ENCODE measurements at places on chromosomes 13 and 19.

GRCh38 chr19:9906475-9907087, 29.7 kb downstream of the OLFM2 start:
- DNase-seq = no peak

DNA sequence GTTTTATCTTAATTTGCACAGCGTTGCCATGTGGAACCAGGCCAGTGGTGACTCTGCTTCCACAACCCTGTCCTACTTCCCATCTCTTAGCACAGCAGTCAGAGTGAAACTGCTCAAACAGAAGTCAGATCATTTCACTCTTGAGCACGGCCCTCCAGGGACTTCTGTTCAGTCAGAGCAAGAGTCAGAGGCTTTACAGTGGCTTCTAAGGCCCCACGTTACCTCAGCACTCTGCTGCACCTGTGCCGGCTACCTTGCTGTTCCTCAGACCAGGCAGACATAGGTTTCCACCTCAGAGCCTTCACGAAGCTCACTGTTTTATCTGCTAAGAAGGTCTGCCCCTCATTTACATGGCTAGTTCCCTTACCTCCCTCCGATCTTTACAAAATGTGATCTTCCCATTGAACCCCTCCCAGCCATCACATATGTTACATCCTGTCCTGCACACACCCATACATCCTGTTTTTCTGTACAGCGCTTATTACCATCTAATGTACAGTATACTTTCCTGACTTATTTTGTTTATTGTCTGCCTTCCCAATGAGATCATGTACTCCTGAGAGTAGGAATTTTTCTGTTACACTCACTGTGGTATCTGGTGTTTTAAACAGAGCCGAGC, 41.6 kb downstream of the TM9SF2 start:
- peak; percentile 89 for DNase-seq

GRCh38 chr13:43802511-43802910, 15.7 kb upstream of the ENOX1 start:
- DNase-seq = no peak

GRCh38 chr13:31408927-31409326, 209.2 kb downstream of the B3GLCT start:
- no peak for DNase-seq
